ENCODE measurements at places on chromosomes 2 and 18.

GRCh38 chr18:67730886-67731285 is 214.4 kb upstream of the DSEL start:
- DNase-seq = peak; percentile 28

DNA sequence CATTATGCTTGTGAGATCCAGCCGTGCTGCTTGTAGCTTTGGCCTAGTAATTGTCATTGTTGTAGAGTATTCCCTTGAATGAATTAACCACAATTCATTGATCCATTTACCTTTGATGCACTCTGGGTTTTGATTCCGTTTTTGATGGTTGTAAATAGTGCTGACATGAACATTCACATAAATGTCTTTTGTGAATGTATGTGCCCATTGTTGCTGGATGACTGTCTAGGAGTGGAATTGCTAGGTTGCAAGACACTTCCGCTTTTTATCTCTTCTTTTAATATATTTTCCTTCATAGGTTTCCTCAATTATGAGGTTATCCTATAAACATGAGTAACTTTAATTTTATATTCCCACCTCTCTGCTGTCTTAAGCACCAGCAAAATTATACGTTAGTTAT is 104.8 kb upstream of the CCDC68 start:
- no peak for DNase-seq

- no peak for DNase-seq
Measured at GRCh38 chr2:191415858-191416257, 170.7 kb downstream of the MYO1B start.

GRCh38 chr2:39568561-39569006 is 97.1 kb upstream of the TMEM178A start:
- DNase-seq = peak; percentile 87

DNA sequence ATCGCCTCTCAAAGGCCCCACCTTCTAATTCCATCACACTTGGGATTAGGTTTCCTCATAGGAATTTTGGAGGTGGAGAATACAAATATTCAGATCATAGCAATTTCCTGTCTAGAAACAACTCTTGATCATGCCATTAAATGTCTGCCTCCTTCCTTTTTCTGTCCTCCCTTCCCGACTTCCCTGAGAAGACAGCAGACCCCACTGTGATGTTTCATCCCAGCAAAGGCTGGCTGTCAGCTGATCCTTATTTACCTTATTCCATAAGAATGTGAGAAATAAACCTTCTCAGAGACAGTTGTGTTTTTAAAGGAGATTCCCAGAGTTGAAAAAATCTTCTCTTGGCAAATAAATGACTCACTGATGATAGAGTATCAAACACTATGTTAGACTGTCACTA is 133.9 kb downstream of the TDRD15 start:
- DNase-seq = no peak

GRCh38 chr2:26696351-26696816 is 3.9 kb downstream of the KCNK3 start:
- peak; percentile 93 for DNase-seq

GRCh38 chr2:216057688-216058193 is 23.9 kb downstream of the PECR start:
- DNase-seq = no peak

- DNase-seq = no peak
Measured at GRCh38 chr2:161102770-161103450, 57.3 kb upstream of the TANK start.

DNA sequence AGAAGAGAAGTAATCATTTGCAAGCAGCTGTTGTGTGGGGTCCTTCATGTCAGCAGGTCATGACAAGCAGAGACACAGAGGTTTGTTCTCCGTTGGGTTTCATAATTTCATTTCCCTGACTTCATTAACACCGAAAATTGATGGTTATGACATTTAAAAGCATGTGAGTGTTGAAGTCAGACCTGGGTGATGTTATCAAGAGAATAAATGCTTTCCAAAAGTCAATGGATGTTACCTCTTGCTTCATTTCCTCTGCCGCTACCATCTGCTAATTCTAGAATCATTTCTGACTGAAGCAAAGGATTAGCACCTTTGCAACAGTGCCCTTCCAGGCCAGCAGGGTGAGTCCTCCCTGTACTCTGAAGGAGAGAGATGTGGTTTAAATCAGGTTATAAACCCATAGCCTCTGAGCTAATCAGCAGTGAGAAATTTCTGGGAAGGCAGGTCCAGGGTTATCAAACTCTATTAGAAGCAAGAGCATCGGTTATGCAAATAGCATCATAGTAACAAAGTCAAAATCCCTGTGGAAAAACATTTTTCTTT is 446.2 kb downstream of the PIK3C3 start:
- DNase-seq = no peak

- no peak for DNase-seq
Measured at GRCh38 chr2:134370655-134371445, 117.0 kb downstream of the MGAT5 start.
